Neuronal stem cell (in vitro differentiated cells): ENCODE measurements at places on chromosomes 5 and 9.

- no peak for DNase-seq
Measured at GRCh38 chr9:80004714-80005113, 432.9 kb downstream of the TLE4 start.

DNA sequence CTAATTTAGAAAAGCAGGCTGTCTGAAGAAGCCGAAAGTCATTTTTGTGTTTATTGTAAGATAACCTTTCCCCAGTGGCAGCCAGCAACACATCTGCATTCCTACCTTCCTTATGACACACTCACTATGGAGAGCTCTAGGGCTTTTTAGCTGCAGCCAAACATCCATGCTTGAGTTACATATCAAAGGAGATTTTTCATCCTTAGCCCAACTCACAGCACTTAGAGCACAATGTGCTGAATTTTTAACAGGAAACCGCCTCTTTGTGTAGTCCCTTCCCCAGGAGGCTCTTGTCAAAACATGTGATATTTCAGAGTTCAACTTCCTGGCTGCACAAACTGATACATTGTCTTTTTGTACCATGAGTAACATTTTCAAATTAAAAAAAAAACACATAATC lies 379.2 kb downstream of the CTNND2 start:
- no peak for DNase-seq

- DNase-seq, result no peak
Measured at GRCh38 chr9:89702401-89702800, 97.6 kb downstream of the GADD45G start.

- no peak for DNase-seq
Measured at GRCh38 chr5:147240266-147240985, 5.6 kb downstream of the STK32A start.

GRCh38 chr5:93257616-93258015 lies 323.4 kb downstream of the NR2F1-AS1 start:
- no peak for DNase-seq

- DNase-seq, result no peak
Measured at GRCh38 chr5:176792655-176793342, 17.6 kb upstream of the UNC5A start.

DNA sequence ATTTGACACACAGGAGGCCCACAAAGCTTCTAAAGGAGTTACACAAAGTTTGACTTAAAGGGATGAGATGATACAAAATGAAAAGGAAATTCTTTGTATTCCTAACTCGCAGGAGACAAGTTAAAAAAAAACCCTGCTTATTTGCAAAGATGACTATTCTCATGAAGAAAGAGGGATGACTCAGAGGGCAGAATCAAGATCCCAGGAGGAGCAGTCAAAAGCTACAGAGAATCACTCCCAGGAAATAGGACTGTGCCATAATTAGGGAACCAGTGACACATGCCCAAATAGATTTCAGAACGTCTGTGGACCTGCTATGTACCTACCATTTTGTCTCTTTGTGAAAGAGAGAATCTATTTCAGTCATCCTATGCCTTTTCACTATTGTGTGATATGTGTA lies 103.5 kb upstream of the ARRDC3 start:
- DNase-seq, result no peak
